Activated CD8-positive, alpha-beta memory T cell treated with anti-CD3 and anti-CD28 coated beads for 1 hour (primary cell): ENCODE measurements at places on chromosomes 2 and 18.

DNA sequence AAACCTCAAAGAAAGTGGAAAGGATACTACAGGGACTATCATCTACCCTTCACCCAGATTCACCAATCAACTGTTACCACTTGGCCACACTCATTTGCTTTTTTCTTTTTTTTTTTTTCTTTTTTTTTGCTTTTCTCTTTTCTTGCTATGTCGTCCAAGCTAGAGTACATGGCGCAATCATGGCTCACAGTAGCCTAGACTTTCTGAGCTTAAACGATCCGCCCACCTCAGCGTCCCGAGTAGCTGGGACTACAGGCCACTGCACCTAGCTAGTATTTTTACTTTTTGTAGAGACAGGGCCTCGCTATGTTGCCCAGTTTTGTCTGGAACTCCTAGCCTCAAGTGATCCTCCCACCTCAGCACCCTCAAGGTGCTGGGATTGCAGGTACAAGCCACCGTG is 24.0 kb downstream of the BIN1 start:
- DNase-seq: no peak

DNA sequence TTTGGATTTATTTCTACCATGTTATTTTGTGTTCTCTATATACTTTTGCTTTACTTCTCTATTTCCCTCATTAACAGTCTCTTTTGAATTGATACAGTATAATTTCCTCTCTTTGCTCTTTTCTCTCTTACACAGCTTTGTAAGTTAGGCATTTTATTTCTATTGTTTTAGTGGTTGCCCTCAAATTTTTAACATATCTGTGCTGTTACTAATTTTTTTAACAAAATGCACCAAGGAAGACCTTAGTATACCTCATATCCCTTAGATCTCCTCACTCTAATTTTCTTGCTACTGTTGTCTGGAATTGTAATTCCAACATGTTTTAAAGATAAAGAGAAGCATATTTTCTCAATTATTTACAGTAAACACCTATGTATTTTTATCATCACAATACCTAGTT is 416.8 kb upstream of the SLC14A2 start:
- DNase-seq: no peak

DNA sequence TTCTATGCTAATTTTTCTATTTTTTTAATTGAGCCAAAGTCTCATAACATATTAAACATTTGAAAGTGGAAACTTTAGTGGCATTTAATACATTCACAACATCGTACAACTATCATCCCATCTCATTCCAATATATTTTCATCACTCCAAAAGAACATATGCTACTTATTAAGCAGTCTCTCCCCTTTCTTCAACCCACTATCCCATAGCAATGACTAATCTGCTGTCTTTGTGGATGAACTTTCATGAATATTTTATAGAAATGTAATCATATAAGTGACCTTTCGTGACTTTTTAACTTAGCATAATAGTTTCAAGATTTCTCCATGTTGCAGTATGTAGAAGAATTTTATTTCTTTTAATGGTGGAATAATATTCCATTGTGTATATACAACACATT is 90.3 kb downstream of the CCDC178 start:
- DNase-seq: no peak

DNA sequence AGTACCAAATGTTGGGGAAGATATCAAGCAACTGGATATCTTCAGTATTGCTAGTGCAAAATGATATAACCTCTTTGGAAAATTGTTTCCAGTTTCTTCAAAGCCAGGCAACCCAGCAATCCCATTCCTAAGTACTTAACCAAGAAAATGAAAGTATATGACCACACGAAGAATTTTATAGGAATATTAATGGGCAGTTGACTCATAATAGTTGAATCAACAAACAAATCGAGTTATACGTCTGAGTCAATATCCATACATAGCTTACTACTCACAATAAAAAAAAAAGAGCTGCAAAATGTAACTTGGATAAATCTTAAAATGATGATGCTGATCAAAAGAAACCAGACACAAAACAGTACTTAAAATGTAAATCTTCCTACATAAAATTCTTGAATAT is 810.4 kb downstream of the METTL4 start:
- no peak for DNase-seq

GRCh38 chr18:61817086-61817485 is 75.7 kb downstream of the RNF152 start:
- DNase-seq: no peak

GRCh38 chr2:175154661-175155082 is 13.3 kb downstream of the ATF2 start:
- no peak for DNase-seq

- DNase-seq: no peak
Measured at GRCh38 chr2:79585701-79586433, 73.0 kb downstream of the CTNNA2 start.

GRCh38 chr2:218896501-218897393 is 16.1 kb downstream of the WNT10A start:
- peak; percentile 69 for DNase-seq

DNA sequence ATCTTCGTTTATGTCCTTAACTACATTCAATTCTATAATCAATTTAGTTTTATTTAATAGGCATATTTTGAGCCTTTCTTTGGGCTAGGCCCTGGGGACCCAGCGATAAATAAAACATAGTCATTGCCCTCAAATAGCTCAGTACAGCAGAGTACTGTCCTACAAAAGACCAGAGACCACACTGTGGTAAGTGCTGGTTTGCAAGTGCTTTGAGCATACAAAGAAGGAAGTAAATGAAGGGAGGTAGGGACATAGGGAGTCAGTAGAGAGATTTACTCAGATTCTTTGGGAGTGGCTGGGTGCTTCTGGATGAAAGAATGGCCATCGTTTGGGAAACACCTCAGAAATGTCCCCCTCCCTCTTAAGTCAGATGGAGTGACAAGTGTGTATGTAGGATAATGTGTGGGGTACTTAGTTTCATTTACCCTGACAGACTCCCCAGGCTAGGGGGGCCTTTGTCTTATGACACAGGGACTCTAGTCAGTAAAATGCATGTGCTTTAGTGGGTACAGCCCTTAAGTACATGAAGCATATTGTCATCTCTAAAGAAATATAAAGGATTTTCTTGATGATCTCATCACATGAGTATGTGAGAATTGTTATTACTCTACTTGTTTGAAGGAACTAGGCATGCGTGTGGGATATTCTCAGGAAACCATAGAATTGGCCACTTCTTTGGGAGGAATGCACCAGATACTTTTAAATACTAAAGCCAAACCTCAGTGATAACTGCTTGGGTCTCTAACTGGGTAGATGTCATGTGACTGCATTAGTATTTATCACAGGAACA is 35.1 kb downstream of the MAPRE2 start:
- DNase-seq: no peak

GRCh38 chr2:121058852-121059558 is 226.0 kb downstream of the TFCP2L1 start:
- no peak for DNase-seq

GRCh38 chr18:22667616-22668422 is 250.1 kb upstream of the CTAGE1 start:
- DNase-seq: no peak

DNA sequence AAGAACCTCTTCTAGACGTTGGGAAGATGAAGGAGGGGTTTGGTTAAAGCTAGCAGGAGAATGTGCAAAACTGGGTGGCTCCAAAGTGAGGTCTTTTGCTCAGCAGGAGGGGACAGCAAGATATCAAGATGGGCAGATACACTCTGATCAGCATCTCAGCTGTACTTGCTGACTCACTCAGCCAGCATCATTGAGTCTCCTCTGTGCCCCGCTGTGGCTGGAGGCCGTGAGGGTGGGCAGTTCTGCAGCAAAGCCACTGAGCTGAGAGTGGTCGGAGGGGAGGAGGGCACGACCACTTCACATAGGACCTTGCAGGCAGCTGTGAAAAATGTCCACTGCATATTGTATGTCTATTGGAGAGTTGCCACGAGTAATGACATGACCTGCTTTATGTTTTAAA is 152.0 kb downstream of the CAPN13 start:
- no peak for DNase-seq

- no peak for DNase-seq
Measured at GRCh38 chr2:8850845-8851487, 13.6 kb upstream of the KIDINS220 start.

- no peak for DNase-seq
Measured at GRCh38 chr2:37026050-37026449, 58.1 kb downstream of the HEATR5B start.

GRCh38 chr2:149739883-149740265 is 152.3 kb upstream of the MMADHC start:
- DNase-seq: no peak

DNA sequence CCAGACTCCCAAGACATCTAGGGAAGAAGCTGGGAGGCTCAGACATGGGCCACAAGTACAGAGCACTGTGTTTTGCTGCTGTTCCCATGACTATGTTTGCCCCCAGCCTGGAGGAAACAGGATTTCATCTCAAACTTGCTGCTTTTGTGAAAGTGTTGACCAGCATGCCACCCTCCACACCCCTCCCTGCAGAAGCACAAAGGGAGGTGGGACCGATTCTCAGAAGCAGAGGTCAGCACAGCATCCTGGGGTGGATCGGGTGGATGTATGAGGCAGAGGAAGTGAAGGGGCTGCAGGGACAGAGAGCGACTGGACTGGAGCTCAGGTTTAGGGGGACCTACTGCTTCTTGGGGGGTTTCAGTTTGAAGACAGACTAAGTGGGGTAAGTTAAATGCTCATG is 209.2 kb downstream of the ZNF516 start:
- no peak for DNase-seq

DNA sequence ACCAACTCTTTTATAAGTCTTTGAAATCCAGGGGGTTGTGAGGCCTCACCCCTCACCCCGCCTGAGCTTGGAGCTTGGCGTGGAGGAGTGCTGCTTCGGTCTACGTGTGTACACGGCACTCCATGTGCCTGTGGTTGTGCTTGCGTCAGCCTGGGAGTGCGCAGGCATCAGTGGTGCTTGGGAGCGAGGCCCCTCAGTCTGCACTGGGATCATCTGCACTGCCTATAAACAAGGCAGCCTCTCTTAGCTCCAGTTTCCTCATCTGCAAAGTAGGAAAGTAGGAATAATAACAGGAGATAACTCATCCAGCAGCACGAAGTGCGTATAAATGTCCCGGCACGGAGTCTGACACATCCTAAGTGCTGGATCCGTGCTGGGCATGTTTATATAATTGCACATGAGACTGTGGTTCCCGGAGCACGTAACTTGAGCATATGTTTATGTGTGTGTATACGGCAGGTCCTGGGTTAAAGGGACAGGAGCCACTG is 1.2 kb downstream of the GYPC start:
- DNase-seq: no peak

DNA sequence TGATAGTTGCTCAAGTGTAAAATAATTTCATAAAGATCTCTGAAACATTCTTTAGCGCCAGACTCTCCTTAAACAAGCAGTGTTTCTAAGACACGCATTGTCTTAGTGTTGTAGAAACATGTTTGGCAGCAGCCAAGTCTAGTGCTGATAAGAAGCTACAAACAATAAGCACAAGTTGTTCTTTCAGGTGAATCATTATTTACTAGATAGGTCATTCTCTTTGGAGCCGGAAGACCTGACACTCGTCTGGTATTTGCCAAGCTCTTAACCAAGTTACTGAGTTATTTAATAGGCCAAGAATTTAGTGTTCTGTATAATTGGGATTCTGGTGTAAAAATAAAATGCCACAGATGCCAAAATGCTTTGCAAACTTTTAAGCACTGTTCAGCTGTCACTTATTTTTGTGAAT is 852.1 kb downstream of the CPS1 start:
- no peak for DNase-seq

DNA sequence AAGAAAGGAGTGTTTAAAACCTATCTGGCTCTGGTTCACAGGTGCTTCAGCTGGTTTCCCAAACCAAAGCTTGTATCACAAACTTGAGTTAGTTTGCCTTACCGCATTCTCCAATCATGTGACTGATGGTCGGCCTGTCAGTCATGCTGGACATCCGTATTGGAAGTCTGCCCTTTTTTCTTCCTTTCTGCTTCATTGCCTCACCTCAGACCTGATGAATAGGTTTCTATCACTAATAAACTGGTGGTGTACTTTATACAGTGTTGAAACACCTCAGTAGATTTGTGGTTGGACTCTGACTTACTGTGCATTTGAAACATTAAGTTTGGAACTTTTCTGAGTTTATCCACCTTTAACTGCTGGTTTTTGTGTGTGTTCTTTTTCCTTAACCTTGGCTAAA is 84.1 kb downstream of the R3HDM1 start:
- no peak for DNase-seq

DNA sequence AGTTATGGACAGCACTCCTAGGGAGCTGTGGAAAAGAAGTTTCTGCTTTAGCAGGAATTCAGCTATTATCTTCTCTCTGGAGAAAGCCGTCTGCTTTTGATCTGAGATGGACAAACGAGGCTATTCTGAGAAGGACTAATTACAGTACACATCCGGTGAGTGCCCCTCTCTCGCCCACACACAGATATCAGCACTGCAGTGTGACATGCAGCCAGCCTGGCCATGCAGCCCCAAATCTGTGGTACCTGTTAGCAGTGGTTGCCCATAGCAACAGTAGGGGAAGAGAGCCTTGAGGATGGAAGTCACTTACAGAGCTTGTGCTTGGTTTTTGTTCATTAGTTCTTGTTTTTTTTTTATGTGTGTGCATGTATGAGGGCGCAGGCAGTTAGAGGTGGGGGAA is 73.9 kb upstream of the TRIB2 start:
- DNase-seq: no peak

GRCh38 chr2:10293603-10294002 is 9.1 kb upstream of the HPCAL1 start:
- no peak for DNase-seq

DNA sequence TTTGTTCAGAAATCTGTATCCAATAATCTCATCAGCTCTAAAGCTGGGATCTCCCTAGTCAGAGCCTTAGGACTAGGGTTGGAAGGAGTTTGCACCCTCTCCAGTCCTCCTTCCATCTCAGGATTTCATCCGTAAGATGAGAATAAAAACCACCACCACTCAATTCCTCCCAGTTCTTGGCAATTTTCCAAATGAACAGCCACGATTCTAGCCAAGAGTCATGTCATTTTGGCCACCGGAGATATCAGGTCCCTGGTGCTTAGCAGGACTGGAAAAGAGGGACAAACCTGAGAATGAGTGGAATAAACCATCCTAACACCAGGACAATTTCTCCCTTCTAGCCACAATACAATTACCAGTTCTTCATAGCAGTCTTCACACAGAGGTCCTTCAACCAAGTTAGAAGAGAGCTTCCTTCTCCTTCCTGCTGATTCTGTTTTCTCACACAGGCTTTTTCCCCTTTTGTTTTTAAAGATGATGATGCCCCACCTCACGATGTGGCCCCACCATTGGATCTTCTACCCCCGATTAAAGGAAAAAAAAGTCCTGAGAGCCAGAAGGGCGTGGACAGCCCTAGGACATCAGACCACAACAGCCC is 36.2 kb downstream of the KIAA2012 start:
- no peak for DNase-seq

- no peak for DNase-seq
Measured at GRCh38 chr2:211690736-211691135, 847.9 kb downstream of the ERBB4 start.
